ENCODE measurements at places on chromosomes 6 and 20.

GRCh38 chr6:140708441-140708840 lies 1334.0 kb upstream of the CITED2 start:
- DNase-seq = no peak

GRCh38 chr6:52846002-52846401 lies 5.4 kb upstream of the GSTA5 start:
- DNase-seq = no peak

DNA sequence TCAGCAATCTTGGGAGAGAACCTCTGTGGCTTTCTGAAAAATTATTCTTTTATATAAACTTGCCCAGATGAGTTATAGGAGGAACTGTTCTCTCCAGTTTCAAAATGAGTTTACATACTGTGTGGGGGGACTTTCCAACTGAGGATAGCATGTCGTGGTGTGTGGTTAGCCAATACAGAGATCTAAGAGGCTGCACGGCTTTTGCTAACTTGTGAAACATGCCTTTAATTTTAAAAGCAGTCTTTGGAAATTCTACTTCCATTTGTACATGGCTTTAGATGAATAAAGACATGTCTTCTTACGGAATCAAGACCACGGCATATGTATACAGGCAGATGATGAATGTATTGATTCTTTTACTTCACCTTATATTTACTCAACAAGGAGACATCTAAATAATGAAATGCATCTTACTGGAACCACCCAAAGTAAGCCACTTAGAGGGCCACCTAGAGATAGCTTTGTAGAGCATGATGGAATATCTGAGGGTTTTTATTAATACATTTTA lies 39.8 kb downstream of the HIVEP1 start:
- DNase-seq = no peak

DNA sequence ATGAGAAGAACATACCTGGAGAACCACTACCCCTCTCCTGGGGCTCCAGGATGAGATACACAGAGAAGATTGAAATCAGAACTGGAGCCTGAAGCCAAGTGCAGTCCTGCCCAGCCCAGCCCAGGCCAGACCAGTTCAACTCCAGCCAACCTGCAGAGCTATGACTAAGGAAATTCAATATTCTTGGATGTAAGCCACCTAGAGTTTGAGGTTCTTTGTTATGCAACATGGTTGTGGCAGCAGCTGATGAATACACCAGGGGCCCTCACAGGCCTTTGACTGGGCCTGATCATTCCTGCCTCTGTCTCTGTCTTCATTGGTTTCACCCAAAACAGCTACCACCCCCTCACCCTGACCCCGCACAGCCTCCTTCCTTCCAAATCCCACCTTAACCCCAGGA lies 167.8 kb downstream of the LRFN2 start:
- no peak for DNase-seq

DNA sequence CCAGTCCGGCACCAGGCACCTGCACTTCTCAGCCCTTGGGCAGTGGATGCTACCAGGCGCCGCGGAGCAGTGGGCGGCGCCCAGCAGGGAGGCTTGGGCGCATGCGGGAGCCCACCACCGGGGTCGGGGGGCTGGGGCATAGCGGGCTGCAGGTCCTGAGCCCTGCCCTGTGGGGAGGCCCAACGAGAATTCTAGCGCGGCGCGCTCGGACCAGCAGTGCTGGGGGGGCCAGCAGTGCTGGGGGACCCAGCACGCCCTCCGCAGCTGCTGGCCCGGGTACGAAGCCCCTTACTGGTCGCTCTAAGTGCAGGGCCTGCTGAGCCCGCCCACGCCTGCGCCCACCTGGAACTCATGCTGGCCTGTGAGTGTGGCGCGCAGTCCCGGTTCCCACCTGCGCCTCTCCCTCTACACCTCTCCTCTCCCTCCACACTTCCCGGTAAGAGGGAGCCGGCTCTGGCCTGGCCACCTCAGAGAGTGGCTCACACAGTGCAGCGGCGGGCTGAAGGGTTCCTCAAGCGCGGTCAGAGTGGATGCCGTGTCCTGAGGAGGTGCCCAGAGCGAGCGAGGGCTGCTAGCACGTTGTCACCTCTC lies 28.5 kb upstream of the SERPINB1 start:
- no peak for DNase-seq

DNA sequence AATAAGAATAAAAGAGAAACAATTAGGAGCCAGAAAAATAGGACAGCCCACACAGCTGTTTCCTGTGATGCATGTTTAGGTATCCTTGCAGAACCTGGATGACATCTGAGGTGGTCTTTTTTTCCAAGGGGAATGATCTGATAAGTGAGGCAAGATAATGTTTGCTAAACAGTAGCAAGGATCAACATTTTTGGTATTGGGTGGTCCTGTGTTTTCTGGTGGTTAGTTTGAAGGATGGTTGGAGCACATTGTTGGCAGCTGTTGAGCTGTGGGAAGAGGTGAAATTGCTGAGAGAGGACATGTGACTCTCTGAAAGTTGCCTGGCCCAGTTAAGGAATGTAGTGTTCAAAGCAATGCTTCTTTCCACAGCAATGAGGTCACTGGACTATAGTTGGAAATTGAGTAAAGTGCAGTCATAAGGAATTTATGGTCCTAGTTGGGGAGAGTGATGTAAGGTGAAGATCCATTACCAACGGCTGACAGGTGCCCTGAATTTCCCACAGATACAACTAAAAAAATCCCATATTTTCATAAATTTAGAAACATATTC lies 270.2 kb upstream of the IMPG1 start:
- no peak for DNase-seq

DNA sequence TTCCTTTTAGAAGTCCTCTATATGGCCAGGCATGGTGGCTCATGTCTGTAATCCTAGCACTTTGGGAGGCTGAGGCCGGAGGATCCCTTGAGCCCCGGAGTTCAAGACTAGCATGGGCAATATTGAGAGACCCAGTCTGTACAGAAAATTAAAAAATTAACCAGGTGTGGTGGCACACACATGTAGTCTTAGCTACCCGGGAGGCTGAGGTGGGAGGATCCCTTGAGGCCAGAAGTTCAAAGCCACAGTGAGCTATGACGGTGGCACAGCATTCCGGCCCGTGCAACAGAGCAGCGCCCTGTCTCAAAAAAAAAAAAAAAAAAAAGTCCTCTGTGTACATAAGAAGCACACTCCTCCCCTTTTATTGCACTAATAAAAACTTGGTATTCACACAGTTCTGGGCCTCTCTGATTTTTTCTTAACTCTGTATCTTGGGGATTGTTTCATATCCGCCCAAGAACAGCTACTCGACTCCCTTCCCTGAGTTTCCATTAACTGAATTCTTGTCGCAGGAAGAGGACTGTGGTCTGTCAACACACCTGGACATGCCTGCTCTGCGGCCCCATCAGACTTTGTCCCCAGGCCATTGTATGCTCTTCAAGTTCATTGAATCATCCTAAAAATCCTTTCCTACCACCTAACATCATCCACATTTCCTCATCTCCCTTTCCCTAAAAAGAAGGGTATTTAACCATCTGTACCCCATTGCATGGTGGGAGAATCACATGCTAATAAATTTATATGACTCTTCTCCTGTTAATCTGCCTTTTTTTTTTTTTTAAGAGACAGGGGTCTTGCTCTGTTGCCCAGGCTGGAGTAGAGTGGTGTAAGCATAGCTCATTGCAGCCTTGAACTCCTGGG lies 25.9 kb upstream of the PPP1R3G start:
- no peak for DNase-seq

DNA sequence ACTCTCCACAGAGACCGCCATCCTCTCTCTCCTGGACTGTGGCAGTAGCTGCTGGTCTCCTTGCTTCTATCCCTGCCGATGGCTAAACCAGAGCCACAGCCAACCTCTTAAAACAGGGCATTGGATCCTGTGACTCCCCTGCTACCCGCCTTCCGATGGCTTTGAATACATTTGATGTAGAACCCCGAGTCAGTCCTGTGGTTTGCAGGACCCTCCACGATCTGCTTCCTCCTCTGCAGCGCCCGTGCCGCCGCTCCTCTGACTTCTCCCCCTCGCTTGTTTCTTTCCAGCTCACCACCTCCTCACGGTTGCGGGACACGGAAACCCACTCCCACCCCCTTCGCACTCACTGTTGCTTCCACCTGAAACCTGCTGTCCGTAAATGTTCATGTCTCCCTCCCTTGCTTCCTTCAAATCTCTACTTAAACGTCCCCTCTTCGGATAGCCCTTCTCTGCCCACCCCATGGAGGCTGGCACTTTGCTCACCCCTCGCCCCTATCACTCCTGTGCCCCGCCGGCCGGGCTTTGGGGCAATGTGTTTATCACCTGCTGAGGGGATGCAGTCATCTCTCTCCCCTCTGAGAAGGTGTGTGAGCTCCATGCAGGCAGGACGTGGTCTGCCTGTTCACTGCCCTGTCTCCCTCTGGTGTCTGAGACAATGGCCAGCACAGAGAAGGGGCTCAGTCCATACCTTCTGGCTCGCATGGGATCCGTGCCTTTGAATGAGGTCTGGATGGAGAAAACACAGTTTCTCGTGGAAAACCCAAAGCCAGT lies 67.8 kb downstream of the GFOD1 start:
- no peak for DNase-seq

GRCh38 chr6:110876806-110877564 lies 2.4 kb downstream of the AMD1 start:
- DNase-seq = no peak

DNA sequence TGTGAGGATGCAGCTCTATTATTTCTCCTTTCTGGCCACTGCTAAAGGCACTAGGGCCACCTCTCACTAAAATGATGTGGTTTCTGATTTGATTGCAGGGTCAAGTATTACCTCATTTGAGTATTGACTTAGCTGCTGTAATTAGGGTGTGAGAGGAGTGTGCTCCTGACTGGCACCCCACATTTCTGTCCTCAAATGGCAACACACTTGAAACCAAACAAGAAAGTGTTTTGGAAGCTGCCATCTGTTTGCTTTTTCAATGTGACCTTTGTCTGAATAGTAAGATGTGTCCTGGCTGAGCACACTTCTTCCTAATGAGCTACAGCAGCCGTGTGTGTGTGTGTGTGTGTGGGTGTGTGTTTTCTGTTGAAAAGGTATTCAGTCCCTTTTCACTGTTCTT lies 62.8 kb upstream of the SCP2D1 start:
- no peak for DNase-seq

DNA sequence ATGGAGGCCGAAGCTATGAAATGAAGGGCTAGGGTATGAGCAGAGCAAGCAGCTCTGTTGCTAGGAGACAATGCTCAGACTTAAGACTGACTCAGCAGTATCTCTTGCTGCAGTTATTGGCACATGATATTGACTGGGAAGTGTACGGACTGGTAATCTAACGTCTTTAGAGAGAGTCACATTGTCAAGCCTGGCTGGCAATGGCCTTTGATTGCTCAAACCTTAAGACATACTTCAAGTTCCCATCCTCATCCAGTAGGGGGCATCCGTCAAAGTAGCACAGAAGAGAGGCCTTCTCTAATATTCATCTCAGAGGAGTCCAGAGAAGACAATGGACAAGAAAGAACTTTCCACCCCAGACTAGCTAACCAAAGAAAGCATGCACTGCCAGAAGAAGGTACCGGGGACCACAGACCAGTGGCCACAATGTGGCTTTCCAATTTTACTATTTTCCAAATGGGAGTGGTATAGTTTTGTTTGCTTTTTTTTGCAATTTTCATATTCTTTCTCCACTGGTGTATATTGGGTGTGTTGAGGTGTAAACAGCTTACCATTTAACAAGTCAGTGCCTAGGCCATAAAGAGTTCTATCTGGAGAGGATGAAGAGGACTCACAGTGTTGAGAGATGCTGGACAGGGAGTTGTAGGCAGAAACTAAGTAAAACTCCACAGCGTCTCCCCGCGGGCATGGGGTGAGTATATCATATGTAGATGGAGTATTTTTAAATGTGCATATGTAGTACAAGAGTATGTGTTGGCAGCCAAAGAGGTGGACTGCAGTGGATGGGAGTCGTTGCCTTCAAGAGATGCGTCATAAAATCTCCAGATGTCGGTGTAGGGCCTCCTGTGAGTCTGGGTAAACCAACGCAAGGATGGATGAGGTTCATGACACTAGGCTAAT lies 36.7 kb downstream of the LRFN2 start:
- no peak for DNase-seq

DNA sequence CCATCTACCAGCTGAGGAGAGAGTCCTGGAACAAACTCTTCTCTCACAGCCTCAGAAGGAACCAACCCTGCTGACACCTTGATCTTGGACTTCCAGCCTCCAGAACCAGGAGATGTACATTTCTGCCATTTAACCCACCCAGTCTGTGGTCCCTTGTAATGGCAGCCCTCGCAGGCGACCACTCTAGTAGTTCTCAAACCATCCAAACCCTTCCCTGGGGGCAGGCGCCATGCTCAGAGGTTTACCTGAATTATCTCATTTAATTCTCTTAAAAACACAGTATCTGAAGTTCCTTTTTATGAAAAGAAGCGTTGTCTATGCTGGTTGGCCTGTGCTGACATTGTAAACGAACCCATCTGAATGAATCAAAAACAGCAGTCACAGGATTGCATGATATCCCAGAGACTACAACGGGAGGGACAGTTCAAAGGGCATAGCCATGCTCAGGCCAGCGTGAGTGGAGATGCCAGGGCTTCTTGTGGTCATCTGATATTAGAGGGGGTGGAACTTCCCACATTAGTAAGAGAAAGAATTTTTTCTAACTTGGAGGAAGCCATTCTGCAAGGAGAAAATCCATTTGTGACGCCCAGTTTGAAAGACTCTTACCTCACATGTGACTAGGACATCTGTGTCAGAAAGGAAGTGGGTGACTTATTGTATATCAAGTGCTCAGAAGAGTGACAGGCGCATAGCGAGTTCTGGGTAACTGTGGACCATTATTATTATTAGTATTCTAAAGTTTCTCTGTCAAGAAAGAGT lies 17.2 kb upstream of the TAGAP start:
- no peak for DNase-seq

DNA sequence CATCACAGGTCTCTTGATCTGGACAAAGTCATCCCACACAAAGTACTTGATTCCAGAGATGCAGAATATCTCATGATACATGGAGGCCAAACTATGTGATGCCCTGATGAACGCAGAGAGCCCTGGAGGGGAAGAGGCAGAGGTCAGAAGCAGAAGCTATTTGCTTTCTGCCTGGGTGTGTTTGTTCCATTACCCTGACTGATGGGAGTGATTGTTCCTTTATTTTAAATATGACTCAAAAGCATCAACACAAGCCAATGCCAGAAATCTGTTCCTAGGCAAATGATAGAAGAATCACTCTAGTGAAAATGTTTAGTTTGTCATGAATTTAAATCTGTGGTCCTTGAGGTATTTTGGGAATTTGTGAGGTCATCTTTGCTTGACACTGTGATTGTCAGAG lies 54.7 kb upstream of the GGTLC1 start:
- DNase-seq = no peak

GRCh38 chr20:19288636-19289035 lies 76.2 kb downstream of the SLC24A3 start:
- no peak for DNase-seq
